ENCODE measurements at places on chromosomes 1 and 21.

- DNase-seq, result no peak
Observed at GRCh38 chr1:238466459-238466858, 575.7 kb upstream of the ZP4 start.

DNA sequence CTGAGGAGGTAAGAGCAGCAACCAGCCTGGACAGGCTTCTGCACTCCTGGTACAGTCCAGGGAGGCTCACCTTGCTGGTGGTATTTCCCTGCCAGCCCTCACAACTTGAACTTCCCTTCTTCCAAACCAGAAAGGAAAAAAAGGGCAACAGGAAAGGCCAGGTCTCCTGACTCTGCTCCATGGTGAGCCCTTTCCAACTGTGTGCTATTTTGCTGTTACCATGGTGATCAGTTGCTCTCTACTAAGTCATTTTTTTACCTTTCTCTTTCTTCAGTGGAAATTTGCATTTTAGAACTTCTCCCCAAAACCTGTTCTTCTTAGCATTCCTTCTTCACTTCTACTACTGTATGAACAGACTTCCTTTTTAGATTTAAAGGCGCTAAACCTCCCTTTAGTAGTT is 164.3 kb downstream of the GRIK1 start:
- DNase-seq, result no peak

- no peak for DNase-seq
Observed at GRCh38 chr1:25683731-25684130, 67.1 kb downstream of the MAN1C1 start.

- no peak for DNase-seq
Observed at GRCh38 chr1:25066256-25066655, 136.2 kb upstream of the RUNX3 start.

DNA sequence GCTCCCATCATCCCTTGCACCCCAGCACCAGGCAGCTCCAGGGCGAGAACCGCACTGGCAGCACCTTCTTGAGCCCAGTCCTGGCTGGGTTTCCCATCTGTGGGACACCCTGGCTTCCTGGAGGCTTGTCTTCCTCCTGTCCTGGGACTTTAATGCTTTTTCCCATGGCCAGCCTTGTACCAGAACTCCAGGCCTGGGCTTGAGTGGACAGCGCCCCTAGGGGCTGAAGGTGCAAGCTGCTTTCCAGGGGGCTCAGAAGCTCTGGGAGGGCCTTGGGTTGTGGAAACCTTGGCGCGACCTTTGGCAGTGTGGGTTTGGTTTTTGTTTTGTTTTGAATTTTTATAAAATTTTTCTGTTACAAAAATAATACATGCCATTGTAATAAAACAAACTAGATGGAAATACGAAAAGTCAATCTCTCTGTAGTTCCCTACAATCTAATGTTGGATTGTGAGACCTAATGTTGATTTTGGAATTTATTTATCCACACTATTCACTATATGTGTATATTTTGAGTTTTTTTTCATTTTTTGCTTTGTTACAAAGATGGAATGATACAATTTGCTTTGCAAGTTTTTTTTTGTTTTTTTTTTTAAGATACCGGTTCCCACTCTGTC is 33.8 kb upstream of the RPL11 start:
- no peak for DNase-seq

DNA sequence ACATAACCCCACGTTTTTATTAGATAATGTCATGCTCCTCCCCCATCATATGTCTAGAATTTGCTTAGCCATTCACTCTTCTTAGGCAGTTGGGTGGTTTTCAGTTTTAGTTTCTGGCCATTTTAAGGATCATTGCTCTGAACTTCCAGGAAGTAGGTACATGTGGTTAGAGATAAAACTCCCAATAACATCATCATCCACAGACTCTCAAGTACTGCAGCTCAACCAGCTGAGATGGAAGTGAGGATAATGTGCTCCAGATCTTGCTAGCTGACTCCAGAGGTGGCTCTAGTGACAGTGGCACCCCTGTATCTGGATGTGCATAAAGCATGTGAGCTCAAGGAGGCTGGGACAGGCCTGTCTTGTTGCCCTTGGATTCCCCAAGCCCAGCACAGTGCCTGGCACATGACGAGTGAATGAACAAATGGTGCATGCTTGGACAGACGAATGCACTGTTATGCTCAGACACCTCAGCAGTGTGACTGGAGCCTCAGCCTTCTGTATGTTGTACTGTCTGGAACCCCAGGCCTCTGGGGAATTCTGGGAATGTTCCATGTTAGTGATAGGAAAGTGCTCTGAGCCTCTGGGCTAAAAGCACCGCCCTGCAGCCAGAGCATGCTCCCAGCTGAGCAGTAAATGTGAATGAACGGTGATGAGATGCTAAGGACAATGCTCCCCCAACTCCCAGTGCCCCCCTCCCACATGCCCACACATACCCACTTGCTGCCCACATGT is 16.4 kb upstream of the KCNN3 start:
- no peak for DNase-seq

DNA sequence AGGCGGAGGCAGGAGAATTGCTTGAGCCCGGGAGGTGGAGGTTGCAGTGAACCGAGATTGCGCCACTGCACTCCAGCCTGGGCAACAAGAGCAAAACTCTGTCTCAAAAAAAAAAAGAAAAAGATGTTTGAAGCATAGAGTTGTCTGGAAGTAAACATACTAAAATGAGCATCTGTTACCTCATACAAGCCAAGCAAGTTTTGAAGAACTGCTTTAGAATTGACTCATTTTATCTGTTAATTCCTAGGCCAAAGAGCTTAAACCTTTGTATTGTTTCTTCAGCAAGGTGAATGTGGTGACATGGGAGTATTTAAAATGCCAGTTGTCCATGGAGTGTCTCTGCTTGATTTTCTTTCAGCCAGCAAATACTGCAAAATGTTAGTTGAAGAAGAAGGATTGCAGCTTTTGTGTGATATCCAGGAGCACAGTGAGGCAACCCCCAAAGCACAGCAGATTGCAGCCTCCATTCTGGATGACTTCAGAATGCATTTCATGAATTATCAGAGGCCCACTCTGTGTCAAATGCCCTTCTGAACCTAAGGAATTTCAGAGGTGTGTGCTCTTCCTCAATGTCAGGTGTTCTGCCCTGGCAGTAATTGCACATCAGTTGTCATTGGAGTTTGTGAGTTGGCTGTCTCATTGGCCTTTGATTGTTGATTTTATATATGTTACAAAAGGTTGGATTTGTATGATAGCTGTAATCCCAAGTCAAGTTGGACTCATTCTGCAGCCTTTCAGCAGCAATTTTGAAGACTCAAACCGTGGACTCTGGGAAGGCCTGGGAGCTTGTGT is 28.9 kb downstream of the ECHDC2 start:
- DNase-seq, result no peak

DNA sequence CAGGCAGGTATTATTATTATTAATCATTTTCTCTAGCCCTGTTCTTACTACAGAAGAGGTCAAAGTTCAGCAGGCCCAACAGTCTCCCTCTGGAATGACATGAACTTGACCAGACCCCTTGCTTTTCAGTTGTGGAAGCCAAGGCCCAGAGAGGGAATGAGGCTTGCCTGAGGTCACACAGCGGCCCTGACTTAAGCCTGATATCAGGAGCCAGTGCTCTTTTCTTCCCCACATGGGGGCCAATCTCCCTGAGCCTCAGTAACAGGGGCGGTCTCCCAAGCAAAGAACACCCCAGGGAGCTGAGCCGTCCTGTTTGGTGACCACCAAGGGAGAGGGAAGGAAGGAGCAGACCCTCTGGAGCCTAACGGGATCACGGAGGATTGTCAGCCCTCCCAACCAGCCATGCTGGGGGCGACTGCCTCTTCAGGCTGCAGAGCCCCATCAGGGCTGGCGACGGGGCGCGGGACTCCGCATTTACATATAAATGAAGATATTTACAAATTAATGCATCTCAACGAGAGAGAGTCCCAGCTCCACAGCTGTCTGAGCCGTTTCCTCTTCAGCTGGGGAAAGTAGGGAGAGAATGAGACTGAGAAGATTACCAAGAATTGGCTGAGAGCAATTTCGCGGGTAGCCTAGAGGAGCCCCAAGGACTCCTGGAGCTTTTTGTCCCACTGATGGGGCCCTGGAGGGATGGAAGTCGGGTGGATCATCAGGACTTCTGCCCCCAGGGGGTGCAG is 186.1 kb upstream of the KLHDC7A start:
- DNase-seq, result no peak

- no peak for DNase-seq
Observed at GRCh38 chr1:48560577-48560976, 88.6 kb upstream of the SPATA6 start.

DNA sequence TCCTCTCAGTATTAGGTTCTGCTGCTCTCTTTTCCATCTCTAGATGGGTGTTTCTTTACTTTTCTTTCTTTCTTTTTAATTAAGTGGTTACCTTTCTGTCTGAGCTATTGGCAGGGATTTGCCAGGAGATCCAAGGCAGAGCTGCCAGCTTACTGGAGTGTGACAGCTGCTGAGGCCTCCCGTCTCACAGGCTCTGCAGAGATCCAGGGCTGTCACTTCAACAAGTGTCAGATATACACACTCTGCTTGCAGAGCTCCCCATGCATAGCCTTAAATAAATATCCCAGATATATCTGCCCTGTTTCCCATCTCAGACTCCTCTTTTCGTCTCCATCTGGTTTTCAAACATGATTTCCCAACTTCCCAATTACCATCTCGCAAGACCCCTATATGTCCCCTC is 124.3 kb downstream of the NOS1AP start:
- no peak for DNase-seq

- DNase-seq, result no peak
Observed at GRCh38 chr1:18326211-18326897, 154.4 kb upstream of the KLHDC7A start.

- no peak for DNase-seq
Observed at GRCh38 chr1:223745731-223746130, 33.4 kb downstream of the CAPN2 start.

DNA sequence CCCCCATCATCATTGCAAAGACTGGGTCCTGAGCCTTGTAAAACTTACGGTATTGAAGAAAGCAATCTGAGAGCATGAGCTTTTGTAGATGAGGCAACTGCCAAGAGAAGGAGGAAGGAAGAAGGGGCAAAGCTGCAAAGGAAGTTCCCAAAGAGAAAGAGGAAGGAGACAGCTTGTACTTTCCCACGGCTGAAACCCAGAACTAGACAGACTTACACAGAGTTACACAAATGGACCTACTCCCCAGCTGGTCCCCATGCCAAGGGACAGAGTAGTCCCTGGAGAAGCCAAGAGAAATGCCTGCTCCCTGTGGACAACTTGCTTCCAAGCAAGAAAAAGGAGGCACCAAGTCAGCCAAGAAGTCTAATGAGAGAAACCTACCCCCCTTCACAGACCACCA is 22.6 kb downstream of the SLC5A9 start:
- DNase-seq, result no peak

DNA sequence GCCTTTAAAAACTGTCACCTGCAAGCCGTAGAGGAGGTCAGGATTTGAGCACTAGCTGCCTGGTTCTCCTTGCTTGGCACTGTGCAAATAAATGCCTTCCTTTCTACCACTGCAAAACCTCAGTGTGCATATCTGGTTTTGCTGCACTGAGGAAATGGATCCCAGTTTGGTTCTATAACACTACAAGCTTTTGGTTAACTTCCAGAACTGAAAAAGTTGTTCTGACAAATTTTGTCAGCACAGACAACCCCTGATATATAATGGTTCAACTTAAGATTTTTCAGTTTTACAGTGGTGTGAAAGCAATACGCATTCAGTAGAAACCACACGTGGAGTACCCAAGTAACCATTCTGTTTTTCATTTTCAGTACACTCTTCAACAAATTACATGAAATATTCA is 29.8 kb upstream of the GALNT2 start:
- DNase-seq, result no peak

- DNase-seq, result no peak
Observed at GRCh38 chr1:3789421-3790300, 6.6 kb downstream of the LRRC47 start.

DNA sequence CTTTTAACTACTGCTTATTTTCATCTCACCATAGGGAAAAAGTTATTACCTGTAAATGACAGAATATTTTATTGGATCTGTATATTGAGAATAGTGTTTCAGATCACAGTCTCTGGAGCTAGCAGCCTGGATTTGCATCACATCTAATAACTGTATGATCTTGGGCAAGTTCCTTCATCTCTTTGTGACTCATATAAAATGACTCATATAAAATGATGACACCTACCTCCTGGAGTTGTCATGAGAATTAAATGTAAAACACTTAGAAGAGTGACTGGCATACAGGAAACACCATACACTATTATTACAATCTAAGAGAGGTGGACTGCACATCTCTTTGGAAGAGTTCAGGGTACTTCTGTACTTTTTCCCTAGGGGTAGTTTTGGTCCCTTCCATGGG is 421.3 kb downstream of the NEGR1 start:
- no peak for DNase-seq

DNA sequence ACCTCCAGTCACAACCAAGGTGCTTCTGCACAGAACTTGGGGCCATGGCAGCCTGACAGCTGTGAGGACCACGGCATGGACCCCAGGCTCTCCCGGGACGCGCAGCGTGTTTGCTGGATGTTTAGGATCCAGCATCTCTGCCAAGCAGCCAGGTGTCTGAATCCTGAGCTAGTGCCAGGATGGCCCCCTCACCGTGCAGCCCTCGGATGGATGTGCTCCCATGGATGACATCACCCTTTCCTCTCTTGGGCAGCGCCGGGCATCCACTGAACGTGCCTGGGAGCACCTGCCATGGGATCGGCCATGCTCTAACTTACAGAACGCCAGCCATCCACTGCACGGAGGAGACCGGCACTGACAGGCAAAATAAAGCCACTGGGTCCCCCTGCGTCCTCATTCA is 53.9 kb downstream of the PRDM15 start:
- no peak for DNase-seq

DNA sequence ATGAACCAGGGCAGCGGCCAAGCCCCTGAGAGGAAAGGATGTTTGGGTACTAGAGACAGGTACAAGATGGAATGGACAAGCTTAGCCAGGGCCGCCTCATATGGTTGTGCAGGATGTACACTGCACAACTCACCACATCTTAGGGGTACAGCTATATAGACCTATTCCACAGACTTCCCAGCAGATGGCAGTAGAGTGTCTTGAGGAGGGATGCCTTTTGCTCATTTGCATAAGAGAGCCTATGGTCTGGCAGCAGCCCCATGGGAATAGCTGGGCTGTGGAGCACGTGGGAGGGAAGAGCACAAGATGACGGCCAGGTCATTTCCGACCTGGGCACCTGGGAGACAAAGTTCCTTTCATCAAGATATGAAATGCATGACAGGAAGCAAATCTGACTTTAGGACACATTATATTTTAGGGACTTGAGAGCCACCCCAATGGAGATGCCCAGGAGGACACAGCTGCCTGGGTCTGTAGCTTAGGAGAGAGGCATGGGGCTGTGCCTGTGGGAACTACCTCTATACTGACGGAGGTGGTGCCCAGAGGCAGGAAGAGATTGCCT is 215.5 kb downstream of the KCNJ6 start:
- peak; percentile 83 for DNase-seq

All from HFF-Myc (cell line).